Vagina (tissue), 2 donors: ENCODE measurements at places on chromosomes 6 and 20. TPM values are rescaled to one million over a fixed set of nuclear protein-coding genes. Genes with fewer than 3 reads are reported as not detected.

GSTA2 gene
- total RNA-seq = not detected

FBXO5 gene
- 4.2 TPM for total RNA-seq

ETV7 gene
- total RNA-seq = 2.2 TPM

REV3L gene
- 33.9 TPM for total RNA-seq

IP6K3 gene
- 1.5 TPM for total RNA-seq

THEMIS gene
- total RNA-seq = 5.6 TPM

C2 gene
- 2.9 TPM for total RNA-seq

DNA sequence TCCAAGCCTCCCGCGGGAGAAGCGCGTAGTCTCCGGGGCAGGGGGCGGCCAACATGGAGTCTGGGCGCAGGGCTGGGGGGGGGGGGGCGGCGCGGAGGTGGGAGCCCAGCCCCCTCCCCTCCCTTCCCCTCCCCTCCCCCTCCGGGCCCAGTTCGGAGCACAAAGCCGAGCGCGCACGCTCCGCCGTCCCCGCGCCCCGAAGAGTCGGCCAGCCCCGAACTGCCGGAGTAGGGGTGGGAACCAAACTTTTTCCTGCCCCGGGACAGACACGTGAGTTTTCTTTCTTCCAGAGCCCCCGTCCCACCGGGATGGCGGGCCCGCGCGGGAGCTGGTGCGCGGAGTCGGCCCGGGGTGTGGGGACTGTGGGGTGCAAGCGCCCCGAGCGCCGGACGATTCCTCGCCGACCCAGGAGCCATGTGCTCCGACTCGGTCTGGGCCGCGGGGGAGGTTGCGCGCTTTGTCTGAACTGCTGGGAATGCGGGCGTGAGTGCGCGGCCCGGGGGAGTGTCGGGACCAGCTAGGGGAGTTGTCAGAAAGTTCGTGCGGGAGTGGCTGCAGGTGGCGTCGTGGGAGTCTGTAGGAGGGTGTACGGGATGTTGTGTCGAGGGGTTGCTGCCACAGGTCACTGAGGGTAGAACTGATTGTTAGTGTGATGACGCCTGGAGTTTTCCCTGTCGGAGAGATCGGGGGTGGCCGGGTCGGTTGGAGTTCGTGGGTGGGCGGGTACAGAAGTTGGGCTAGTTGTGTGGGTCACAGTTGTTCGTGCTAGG, 1.2 kb downstream of the TGIF2 start:
- DNase-seq = no peak

DNA sequence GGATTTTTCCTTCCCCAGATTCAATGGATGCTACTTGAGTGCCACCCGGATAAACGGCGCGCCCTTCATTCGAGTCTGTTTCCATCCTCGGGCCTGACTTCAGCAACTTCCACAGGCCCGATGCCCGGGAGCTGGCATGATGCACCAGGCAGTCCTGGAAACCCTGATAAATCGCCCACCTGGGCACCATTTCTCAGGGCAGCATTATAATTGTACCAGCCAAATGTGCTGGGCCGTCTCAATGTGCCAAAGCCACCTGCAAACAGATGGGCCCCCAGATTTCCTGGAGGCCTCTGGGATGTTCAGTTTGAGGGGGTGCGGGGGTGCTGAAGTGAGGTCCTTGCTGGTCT, 65.8 kb downstream of the NOL4L start:
- no peak for DNase-seq

- DNase-seq = no peak
Observed at GRCh38 chr6:33434961-33435360, 15.1 kb downstream of the SYNGAP1 start.

DNA sequence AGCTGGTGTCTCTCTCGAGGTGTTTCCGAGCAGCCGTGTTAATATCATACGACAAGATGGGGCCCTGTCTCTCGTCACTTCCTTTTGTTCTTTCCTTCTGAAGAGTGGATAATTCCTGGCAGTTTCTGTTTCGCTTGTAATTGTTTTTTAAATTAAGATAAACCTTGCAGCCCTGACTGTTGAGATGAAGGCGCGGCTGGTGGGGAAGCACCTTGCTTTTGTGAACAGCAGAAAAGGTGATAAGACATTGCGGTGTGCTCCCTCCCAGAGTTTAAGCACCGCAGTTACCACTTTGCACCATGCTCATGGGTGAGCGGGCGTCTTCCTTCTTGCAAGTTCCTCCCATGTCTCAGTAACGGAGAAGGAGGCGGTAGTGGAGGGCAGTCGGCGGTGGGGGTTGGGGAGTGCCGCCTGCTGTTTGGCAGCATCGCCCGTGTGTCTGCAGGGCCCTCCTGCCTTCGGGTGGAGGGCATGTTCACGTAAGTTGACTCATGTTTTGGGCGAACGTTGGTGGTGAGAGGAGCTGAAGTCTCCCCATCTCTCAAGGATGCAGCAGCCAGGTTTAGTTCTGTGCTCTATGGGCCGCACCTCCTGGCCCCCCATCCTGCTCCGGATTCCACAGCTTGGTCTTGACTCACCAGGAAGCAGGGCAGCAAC, 345.9 kb downstream of the TAF4 start:
- no peak for DNase-seq

DNA sequence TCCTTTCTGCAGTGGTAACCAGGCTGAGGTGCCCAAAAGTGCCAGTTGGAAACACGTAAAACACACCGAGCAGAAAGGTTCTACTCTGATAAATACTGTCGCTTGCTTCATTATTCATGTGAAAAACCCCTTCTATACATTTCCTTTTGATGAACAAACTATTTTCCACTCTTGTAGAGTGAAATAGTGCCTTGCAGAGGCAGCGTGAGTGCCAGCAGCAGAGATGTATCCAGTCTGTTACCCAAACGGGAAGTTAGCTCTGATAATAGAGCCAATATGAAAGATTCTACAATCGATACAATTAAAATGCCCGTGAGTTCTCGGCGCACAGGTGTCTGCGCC, 1.5 kb downstream of the ZBTB46 start:
- DNase-seq = no peak

DNA sequence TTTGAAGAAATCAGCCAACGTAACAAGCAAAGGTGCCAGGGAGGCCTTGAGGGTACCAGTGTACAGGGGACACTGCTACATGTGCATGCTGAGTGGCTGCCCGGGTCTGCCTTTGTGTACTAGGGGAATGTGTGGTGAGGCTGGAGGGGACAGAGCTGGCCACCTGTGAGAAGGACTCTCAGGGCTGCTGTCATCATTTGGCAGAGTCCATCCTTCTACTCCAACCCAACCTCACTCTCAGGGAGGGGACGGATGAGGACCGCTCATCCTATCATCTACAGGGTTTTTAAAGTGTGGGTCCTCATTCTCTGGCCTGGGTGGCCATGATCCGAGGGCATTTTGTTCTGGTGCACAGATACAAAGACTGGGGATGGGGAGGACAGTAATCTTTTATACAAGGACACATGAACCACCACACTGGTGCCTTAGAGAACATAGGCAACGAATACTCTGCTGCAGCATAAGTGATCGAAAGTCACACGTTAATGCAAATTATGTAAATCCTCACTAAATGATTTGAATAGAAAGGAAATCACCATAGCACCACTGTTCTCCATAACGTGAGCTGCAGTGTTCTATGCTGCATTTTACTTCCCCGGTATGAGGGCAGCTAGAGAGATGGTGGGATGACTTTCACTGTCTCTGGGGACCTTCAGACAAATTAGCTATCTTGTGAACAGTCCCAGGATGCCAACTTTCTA, 181.4 kb downstream of the GMPR start:
- DNase-seq = no peak

GRCh38 chr6:149471801-149472200, 13.0 kb downstream of the ZC3H12D start:
- DNase-seq = no peak

DNA sequence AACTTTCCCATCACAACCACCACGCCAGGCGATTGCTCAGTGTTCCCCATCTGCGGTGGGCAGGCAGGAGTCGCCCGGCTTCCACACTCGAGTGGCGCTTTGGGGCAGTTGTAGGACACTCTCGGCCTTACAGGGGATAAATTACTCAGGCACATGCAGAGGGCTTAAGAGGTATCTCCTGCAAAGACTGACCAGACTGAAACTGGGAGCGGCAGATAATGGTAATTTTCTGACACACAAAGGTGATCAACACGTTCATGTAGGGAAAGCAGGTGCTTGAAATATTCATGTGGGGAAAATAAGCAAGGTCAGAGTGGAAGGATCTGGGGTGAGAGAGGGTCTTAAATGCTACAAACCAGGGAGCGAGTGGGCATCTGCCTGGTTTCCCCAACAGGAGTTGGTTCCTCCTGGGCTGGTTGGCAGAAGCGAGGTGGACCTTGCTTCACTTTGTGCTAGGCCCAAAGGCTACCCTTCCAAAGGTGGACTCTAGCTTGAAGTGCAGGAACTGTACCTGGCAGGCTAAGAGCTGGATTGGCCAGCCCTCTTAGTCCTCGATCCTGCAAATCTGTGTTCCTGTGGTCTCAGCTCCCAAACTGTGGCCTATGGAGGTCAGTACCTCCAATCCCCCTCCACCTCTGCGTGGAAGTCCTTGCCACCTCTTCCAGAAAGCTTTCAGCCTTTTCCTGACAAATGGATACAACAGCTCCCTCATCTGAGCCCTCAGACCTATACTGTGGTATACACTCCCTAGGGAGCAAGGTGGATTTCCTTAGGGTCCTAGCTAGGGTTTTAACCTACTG, 16.7 kb downstream of the PLAGL2 start:
- no peak for DNase-seq

GRCh38 chr6:157559201-157559756, 178.3 kb downstream of the ZDHHC14 start:
- peak; percentile 60 for DNase-seq

- DNase-seq = no peak
Observed at GRCh38 chr6:38495518-38495917, 144.2 kb downstream of the BTBD9 start.

DNA sequence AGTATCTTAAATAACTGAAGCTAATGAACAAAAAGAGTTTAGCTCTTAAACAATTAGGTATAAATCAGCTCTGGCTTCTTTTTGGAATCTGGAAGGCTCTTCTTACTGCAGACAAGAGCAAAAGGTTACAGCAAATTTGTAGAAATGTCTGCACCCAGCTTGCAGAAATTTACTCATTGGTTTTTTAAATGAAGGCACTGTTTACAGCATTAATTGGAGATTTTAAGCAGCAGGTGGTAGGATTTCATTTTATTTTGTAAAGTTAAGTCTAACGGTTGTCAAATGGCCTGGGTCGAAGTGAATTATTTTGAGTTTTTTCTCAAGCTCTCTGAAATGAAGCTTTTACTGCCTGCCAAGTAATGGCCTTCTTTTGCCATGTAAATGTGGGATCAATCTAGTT, 102.1 kb downstream of the NRSN1 start:
- DNase-seq = no peak

DNA sequence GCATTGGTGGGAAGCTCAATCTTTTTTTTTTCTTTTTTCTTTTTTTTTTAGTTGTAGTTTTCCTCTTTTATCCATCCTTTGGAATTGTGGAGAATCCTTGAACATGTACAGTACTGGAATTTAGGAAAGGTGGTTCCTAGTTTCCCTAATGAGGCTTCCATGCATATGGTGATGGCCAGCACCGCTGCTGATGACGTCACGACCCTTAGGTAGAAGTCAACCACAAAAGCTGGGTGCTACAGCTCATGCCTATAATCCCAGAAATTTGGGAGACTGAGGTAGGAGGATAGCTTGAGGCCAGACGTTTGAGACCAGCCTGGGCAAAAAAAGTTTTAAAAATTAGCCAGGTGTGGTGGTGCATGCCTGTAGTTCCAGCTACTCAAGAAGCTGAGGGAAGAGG, 79.3 kb upstream of the SOX4 start:
- no peak for DNase-seq
